ENCODE measurements at places on chromosomes 5 and 9. TPM values are rescaled to one million over a fixed set of nuclear protein-coding genes. Genes with fewer than 3 reads are reported as not detected.

TLE1 gene
- total RNA-seq: 54.3 TPM

RASEF gene
- total RNA-seq: 0.82 TPM

- DNase-seq: no peak
These were observed 164.6 kb upstream of the DMRT1 start for GRCh38 chr9:676780-677438.

DNA sequence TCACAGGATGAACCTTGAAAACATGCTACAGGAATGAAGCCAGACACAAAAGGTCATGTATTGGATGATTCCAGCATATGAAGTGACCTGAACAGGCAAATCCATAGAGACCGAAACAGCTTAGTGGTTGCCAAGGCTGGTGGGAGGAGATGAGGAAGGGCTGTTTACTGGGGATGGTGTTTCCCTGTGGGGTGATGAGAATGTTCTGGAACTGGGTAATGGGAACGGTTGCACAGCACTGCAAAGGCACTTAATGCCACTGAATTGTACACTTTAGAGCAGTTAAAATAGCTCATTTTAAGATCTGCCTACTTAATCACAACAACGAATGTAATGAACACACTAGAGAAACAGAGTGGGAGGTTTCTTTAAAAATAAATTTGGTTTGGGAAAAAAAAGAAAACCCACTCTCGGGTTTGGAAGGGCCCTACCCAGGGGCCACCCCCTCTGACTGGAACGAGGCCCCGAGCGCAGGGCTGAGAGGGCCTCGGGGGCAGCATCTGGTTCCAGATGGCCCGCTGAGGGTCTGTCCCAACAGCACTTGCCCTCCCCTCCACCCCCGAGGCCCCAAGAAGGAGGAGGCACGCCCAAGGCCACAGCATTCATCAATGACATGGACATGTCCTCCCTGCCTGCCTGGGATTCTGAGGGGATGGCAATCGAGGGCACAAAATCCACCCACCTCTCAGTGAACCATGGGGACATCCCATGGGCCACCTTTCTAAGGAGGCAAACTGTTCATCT lies 31.7 kb downstream of the SARDH start:
- no peak for DNase-seq

DNA sequence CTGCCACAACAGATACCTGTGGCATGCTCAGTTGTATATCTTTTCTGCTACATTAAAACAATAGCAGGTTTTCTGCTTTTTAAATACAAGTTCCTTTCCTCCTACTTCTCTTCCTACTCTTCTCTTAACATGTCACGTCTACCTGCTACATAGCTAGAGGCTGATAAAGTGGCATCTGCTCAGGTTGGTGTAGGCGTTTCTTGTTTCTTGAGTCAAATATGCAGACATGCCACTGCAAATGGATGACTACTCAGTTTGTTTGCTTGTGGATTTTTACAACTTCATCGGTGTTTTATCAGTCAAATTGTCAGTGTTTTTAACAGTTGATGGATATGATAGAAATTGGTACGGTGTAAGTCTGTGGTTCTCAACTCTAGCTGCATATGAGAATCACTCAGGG lies 525.7 kb downstream of the TLE4 start:
- DNase-seq: no peak

PCDHGB2 gene
- total RNA-seq: 3.4 TPM

GABRA6 gene
- not detected for total RNA-seq

NUDT12 gene
- total RNA-seq: 14.5 TPM

GNG10 gene
- total RNA-seq: 14.9 TPM

- no peak for DNase-seq
These were observed 11.0 kb downstream of the MPDZ start for GRCh38 chr9:13268469-13268868.

SH3TC2 gene
- not detected for total RNA-seq

DNA sequence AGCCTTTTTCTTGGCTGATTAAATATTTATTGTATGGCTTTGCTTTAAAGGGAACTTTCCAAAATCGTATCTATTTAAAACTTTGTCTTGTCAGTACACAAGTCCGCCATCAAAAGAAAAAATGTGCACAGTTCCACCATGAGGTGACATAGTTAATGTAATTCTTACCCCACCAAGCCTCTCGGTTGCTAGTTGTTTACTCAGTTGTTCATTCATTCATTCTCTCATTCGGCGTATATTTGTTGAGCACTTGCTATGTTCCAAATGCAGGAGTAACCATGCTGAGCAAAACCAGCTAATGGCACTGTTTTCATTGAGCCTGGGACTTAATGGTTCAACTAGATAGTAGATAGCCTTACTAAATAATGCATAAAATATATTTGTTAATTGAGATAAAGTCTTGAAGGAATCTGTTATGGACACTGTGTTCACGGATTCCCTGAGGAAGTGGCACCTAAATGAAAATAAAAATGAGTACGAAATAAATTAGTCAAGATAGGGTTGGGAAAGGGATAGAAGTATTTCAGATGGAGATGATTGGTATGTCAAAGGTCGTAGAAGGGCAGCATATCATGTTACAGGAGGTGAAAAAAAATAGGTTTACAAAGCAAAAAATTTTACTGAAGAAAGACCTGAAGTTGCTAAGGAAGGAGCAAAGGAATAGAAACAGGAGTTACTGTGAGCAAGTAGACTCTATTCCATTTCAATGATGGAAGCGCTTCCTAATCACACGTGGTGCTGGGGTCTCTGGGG lies 1.5 kb downstream of the DCAF10 start:
- no peak for DNase-seq

DNA sequence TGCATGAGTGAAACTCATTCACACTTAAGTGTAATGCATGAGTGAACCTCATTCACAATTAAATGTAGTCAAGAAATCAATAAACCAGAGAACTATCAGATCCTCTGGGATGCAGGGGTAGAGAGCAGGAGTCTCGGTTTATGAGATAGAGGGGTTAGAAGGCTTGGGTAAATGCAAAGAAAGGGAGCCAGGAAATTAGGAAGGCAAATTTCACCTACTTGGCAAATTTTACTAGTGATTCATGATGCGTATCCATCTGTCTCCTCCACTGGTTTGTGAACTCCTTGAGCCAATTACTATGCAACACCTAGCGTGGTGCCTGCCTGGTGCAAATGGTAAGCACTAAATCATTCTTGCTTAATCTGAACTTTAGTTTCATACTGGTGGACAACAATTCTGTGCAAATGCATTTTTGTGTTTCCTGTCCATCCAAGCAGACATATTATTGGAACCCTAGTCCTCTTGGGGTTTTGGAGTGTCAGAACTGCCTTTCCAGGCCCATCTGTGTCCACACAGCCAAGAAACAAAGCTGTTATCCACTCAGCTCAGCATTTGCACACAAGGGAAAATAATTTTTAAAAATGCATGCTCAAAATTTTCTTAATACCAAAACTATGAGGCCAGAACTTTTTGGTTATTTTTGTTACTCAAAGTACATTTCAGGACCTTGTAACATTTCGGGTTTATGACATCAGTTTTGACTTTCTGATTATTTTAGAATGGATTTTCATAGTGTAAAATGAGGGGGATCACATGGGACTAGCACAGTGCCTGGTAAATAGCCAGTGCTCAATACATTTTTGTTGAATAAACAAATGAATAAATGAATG lies 5.2 kb downstream of the HAPLN1 start:
- DNase-seq: no peak

GRCh38 chr9:34664281-34665066 lies 2.0 kb upstream of the CCL27 start:
- peak; percentile 75 for DNase-seq

GRCh38 chr5:120466341-120467006 lies 2.4 kb downstream of the PRR16 start:
- no peak for DNase-seq

DNA sequence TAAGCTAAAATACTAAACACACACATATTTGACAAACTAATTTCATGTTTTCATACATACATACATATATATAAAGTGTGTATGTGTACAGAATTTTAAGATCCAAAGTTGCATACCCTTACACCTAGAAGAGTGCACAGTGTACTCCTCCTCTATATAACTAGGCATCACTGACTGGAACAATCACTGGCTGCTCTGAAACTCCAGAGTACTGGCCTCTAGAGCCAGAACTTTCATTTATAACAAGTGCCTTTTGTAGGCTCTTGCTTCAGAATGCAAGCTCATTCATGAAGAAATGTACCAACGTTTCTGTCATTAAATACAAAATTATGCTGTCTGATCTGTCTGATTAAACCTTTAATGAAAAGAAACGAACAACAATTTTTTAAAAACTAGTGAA lies 4.0 kb downstream of the LEAP2 start:
- DNase-seq: no peak

PARP8 gene
- total RNA-seq: 1.4 TPM

GRCh38 chr5:125719681-125720347 lies 703.4 kb upstream of the GRAMD2B start:
- DNase-seq: no peak

GRCh38 chr9:111272581-111272980 lies 57.4 kb downstream of the OR2K2 start:
- DNase-seq: no peak

DNA sequence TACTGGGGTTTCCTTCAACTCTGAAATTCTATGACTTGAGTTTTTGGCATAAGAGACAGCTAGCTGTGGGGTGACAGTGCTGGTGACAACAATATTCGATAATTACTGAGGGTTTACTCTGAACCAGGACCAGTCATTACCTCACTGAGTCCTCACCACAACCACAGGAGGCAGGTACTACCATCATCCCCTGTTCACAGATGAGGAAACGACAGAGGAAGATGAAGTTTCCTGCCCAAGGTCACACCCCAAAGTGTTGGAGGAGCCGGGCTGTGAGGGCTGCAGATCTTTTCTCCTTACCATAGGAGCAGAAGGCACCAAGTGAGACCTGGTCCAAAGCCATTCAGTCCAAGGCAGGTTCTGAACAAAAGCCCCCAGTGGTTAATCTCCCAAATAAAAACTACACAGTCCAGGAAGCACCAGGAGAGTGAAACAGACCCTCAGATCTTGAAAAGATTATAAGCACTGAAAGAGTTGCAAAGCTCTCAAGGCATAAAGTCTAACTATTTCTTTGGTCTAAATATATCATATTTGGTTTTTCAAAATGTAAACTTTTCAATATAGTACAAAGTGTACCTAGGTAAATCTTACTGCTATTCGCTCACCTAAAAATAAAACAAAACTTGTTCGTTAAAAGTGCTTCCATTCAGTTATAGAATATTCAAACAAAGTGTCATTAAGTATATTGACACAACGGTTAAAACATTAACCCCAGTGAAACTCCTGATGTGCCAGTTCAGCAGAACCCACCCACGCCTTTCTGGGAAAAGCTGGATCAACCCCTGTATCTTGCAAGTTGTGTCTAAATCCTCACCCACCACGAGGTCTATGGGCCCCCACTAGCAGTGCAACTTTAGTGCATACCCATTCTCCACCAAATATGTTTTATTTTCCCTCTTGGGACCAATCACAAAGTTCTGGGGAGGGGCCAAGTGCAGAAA lies 82.6 kb upstream of the EQTN start:
- no peak for DNase-seq

DNA sequence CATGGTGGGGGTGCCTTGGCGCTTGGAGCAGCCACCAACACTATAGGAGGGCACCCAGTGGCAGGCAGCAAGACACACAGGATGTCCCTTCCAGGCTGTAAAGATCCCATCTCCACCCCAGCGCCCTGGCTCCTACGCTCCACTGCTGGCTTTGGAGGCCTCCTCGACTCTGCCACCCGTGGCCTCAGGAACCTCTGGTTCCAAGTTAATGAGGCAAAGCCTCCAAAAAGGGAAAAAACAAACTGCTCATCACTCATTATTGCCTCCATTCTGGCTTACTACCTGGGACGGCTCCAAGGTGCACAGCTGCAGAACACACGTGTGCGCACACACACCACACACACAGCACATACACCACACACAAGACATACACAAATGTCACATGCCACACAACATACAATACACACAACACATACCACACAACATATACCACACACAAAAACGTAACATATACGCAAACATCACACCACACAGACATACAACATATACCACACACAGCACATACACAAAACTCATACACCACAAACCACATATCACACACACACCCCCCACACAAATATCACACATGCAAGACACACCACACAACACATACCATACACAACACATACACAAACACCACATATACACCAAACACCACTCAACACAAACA lies 45.3 kb downstream of the ROR2 start:
- DNase-seq: no peak

DNA sequence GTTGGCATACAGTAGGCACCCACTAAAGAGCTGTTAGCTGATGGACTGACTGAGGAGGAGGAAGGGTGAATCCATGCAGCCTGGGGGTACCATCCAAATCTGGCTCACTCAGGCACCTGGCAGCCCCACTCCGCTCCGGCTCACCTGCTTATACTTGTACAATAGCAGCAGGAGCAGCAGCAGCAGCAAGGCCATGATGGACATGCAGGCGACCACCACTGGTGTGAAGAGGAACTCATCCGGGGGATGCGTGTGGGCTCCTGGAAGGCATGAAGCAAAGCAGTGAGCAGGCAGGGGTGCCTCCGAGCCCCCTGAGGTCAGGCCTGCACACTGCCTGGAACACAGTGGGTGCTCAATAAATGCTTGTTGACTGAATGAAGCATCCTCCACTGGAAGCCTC lies 18.3 kb downstream of the CSF1R start:
- no peak for DNase-seq

GRCh38 chr5:72552041-72552557 lies 44.9 kb upstream of the ZNF366 start:
- DNase-seq: no peak

NSMF gene
- 8.4 TPM for total RNA-seq

- DNase-seq: no peak
These were observed 362.8 kb downstream of the NPR3 start for GRCh38 chr5:33073881-33074327.

DNA sequence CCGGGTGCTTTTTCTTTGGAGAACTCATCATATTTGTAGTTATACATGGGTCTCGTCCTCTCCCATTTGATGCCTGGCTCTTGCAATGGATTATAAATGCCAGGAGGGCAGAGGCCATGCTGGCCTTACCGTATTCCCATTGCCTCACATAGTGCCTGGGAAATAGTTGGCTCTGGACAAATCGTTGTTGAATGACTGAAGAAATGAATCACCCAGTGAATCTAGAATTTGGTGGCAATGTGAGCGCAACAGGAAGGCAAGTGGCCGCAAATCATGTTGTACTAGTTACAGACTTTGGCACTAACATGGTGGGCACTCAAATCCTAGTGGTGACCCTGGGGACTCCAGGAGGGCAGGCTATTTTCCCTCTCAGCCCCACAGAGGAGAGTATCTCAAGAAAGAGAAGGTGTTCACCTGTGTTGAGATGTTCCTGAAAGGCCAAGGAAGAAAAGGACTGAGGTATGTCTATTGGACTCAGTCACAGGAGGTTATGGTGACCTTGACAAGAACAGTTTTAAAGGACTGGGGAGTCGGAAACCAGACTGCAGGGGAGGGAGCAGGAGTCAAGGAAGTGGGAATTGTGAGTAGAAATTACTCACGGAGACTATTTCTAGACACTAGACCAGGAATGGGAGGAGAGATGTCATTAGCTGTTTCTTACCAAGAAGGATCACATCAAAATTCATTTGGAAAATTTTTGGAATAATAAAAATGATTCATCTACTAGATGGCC lies 61.7 kb upstream of the COL15A1 start:
- DNase-seq: no peak

SURF2 gene
- 23.9 TPM for total RNA-seq

- DNase-seq: no peak
These were observed 257.1 kb upstream of the MAP3K1 start for GRCh38 chr5:56558131-56558745.

CA9 gene
- not detected for total RNA-seq

SLC6A19 gene
- 0.05 TPM for total RNA-seq

- no peak for DNase-seq
These were observed 36.5 kb upstream of the FAT2 start for GRCh38 chr5:151627650-151628049.

- no peak for DNase-seq
These were observed 69.9 kb downstream of the MAMDC2 start for GRCh38 chr9:70113403-70114022.

PCDHA1 gene
- not detected for total RNA-seq

TMEM161B gene
- total RNA-seq: 5.8 TPM

MELK gene
- total RNA-seq: not detected

Measured in gastrocnemius medialis (tissue), 4 donors.